NCI-H2171 treated with DMSO at 0.1 percent for 48 hours (cell line): ENCODE measurements at places on chromosomes 2 and 18.

DNA sequence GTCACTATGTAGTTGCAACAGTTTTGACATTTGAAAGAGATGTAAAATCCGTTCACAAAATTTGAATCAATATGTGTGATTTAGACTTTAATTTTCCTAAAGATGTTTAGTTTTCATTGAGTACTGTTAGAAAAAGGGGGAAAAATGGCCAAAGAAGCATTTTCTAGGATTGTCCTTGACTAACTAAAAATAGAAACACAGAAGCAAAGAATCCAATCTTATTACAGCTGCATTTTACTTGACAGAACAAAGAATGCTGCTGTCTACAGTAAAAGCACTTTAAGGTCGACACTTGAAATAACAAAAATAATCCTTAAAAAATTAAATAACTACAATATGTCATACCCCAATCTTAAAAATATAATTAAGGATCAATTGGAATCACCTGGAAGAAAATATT is 48.9 kb downstream of the FRZB start:
- no peak for DNase-seq

DNA sequence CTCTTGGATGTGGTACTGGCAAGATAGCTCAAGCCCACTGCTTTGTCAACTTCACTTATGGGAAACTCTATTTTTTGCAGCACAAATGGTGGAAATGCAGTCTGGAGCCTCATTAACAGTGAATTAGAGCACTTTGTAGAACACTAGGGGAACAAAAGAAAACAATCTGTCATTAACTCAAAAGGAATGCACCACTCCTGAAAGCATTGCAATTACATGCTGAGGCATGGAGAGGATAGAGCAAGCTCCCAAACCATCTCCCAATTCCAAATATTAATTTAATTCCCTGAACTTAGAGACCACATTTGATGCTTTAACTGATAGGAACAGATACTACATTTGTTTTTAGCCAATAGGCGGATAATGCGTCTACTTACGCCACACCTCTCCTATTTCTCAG is 32.8 kb upstream of the TANC1 start:
- no peak for DNase-seq

GRCh38 chr18:75256376-75256775 is 45.8 kb downstream of the TSHZ1 start:
- DNase-seq: no peak

GRCh38 chr2:135182190-135182589 is 130.1 kb downstream of the RAB3GAP1 start:
- no peak for DNase-seq

DNA sequence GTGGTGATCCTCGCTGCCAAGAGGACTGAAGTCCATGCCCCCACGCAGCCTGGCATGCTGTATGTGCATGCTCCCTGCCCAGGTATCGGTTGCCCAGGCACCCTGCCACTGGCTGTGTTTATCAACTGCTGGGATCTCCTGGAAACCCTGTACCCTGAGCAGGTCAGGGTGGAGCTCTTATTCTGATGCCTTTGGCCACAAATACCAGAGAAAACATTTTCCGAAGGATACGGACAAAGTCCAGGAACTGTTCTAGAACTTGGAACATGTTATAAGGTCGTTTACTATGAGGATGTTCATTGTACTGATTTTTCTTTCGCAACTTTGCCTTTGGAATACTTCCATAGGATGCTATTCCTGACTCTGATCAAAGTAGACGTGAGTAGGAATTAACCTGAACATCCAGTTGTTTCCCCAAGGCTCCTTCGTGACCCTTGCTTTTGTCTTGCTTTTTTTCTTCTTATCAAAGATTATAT is 55.2 kb downstream of the TMEM17 start:
- DNase-seq: no peak
